Lower lobe of right lung (tissue), 2 donors: ENCODE measurements at places on chromosomes 11 and 22. TPM values are rescaled to one million over a fixed set of nuclear protein-coding genes. Genes with fewer than 3 reads are reported as not detected.

Gene BLID
- 0.62 TPM for total RNA-seq

Gene KRTAP5-2
- total RNA-seq = not detected

GRCh38 chr22:45932071-45932470 is 44.9 kb downstream of the WNT7B start:
- no peaks in the 10 kb centered on the region for H3K36me3 ChIP-seq
- no peak overlapping the region for H3K27ac ChIP-seq
- H3K27me3 ChIP-seq = peaks cover 17% of the 10 kb centered on the region

GRCh38 chr11:16412525-16413172 is 56.3 kb upstream of the SOX6 start:
- no peak for DNase-seq
- no peaks in the 10 kb centered on the region for H3K27me3 ChIP-seq
- no peak overlapping the region for H3K27ac ChIP-seq
- no peaks in the 10 kb centered on the region for H3K4me1 ChIP-seq

DNA sequence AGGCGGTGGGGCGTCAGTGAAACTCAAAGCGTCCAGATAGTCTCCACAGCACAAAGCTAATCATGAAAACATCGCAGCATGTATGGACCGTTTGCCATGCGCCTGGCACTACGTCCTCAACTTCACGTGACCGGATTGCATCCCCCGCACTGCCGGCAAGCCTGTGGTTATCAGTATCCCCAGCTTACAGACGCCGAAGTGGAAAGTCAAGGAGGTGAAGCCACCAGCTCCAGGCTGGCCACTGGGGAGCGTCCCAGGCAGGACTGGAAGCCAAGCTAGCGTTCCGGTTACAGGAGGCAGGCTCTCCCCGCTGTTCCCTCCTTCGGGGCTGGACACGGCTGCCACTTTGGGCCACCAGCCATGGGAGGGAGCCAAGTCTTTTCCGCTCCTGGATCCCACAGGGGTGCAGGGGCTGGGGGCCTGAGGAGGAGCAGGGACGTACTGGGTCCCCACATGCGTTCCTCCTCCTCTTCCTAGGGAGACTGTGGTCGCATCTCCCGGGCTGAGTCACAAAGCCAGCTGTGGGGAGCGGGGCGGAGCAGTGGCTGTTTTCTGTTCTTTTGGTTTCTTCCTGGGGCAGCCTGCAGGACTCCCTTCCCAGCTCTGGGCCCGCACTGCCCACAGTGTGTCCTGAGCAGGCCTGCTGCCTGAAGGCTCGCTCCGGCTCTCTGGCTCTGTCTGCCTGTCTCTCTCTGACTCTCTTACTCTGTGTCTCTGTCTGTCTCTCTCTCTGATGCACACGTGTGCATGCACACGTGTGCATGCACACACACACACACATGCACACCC is 4.3 kb upstream of the OSBPL5 start:
- peak; percentile 55 for DNase-seq
- H3K27ac ChIP-seq = no peak overlapping the region
- no peaks in the 10 kb centered on the region for H3K36me3 ChIP-seq
- peaks cover 5% of the 10 kb centered on the region for H3K27me3 ChIP-seq

- H3K4me3 ChIP-seq = no peak overlapping the region
- no peak overlapping the region for H3K27ac ChIP-seq
- peaks cover 34% of the 10 kb centered on the region for H3K4me1 ChIP-seq
- H3K27me3 ChIP-seq = no peaks in the 10 kb centered on the region
- DNase-seq = no peak
These were observed 133.6 kb upstream of the SESN3 start for GRCh38 chr11:95364324-95365295.

GRCh38 chr11:120028897-120029258 is 109.0 kb downstream of the TRIM29 start:
- H3K27ac ChIP-seq = no peak overlapping the region
- H3K36me3 ChIP-seq = no peaks in the 10 kb centered on the region
- peaks cover 6% of the 10 kb centered on the region for H3K27me3 ChIP-seq
- DNase-seq = no peak

- H3K4me3 ChIP-seq = no peak overlapping the region
- H3K27me3 ChIP-seq = no peaks in the 10 kb centered on the region
- no peak overlapping the region for H3K27ac ChIP-seq
These were observed 121.4 kb upstream of the TTC12 start for GRCh38 chr11:113193016-113193415.

GRCh38 chr11:14768526-14769188 is 123.4 kb downstream of the CYP2R1 start:
- no peak for DNase-seq
- no peaks in the 10 kb centered on the region for H3K27me3 ChIP-seq
- no peak overlapping the region for H3K4me3 ChIP-seq
- H3K36me3 ChIP-seq = no peaks in the 10 kb centered on the region
- H3K27ac ChIP-seq = no peak overlapping the region

- no peaks in the 10 kb centered on the region for H3K4me1 ChIP-seq
- peaks cover 29% of the 10 kb centered on the region for H3K27me3 ChIP-seq
- H3K4me3 ChIP-seq = no peak overlapping the region
- DNase-seq = no peak
- no peak overlapping the region for H3K27ac ChIP-seq
These were observed 536.5 kb downstream of the BRD1 start for GRCh38 chr22:49291169-49291568.

DNA sequence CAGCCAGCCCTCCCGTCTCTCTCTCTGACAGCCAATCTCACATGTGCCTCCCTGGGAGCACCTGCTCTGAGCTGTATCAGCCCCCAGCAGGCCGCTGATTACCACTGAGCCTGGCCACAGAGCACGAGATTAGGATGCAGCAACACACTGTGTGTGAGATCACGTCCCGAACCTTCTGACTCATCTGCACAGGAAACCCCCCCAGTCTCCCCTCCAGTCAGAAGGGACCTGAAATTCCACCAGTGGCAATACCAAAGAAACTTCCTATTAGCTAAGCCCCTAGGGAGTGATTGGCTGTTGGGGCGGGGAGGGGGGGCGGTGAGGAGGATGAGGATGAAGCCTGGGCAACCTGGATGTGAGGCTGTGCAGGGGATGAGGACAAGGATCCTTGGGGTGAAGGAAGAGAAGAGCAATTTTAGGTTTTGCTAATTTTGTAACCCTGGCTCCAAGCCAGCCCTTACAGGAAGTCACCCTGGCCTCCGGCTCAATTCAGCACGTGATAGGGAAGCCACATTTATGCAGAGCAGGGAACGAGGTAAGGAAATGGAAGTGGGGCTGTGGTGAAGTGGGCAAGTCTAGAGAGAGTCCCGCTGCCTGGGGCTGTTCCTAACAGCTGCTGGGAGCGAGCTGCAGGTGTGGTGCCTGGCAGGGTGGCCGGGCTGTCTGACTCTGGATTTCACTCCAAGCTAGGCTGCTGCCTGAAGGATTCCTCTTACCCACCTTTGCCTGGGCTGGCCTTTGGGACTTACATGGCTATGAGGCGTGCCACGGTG is 1.9 kb downstream of the SLC43A3 start:
- H3K4me3 ChIP-seq = peak overlapping the region; percentile 64
- peak; percentile 76 for DNase-seq
- H3K27ac ChIP-seq = peak overlapping the region; percentile 96
- H3K27me3 ChIP-seq = no peaks in the 10 kb centered on the region

- H3K4me1 ChIP-seq = no peaks in the 10 kb centered on the region
- H3K27ac ChIP-seq = no peak overlapping the region
- no peak for DNase-seq
- no peaks in the 10 kb centered on the region for H3K36me3 ChIP-seq
These were observed 17.8 kb downstream of the KCTD17 start for GRCh38 chr22:37069319-37069718.
